RCC 7860 (cell line): ENCODE measurements at places on chromosomes 16 and 17.

- peak; percentile 79 for DNase-seq
Observed at GRCh38 chr16:30491744-30492308, 19.3 kb downstream of the ITGAL start.

DNA sequence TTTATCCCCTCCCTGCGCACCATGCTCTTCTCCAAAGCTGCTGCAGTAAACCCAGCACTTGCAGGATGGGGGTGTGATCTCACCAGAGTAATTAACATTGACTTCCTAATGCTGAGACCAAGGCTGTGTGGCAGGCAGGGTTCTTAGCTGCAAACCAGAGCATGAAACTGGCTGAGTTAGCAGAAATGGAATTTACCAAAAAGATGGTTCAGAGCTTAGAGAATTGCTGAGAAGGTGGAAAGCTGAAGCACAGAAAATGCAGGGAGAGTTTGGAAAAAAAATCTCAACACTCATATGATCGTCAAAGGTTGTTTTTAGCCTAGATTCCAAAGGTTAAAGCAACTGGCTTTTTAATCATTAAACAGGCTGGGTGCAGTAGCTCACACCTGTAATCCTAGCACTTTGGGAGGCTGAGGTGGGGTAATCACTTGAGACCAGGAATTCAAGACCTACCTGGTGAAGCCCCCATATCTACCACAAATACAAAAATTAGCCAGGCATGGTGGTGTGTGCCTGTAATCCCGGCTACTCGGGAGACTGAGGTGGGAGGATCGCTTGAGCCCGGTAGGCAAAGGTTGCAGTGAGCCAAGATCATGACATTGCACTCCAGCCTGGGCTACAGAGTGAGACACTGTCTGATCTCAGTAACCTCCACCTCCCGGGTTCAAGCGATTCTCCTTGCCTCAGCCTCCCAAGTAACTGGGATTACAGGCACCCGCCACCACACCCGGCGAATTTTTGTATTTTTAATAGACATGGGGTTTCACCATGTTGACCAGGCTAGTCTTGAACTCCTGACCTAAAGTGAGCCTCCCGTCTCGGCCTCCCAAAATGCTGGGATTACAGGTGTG, 6.0 kb upstream of the TXNDC11 start:
- no peak for DNase-seq

GRCh38 chr17:80501741-80502577, 25.6 kb upstream of the NPTX1 start:
- peak; percentile 31 for DNase-seq

DNA sequence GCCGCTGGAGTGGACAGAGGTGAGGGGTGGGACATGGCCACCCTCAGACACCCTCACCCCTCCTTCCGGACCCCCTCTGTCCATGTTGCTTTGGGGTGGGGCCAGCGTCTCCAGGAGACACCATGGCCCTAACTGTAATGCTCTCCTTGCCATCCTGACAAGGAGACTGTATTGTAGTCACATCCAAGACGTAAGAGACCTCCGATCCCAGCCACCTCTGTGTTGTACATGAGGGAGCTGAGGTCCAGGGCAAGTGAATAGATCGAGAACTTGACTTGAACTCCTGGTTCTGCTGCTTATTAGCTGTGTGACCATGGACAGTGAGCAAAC, 30.2 kb downstream of the POLR3E start:
- no peak for DNase-seq

GRCh38 chr17:4893272-4893671, 6.1 kb upstream of the C17orf107 start:
- DNase-seq, result no peak

GRCh38 chr17:14304773-14305517, 4.1 kb downstream of the HS3ST3B1 start:
- DNase-seq, result no peak

DNA sequence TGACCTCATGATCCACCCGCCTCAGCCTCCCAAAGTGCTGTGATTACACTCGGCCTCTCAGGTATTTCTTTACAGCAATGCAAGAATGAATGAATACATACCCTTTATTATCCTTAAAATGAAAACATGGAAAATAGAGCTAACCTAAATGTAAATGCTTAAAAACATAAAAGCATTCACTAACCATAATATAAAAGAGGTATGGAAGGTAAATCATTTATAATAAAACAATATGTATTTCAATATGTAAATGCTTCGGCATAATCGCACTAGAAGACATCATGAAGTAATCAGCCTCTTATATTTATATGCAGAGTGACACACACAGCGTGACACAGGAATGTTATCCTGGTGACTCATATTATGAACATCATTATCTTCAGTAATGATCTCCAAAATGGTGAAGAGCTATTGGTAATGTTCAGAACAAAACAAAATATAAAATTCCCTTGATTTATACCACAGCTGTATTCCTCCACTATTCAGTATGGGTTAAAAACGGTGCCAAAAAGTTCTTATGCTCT, 53.9 kb downstream of the AIPL1 start:
- peak; percentile 16 for DNase-seq

DNA sequence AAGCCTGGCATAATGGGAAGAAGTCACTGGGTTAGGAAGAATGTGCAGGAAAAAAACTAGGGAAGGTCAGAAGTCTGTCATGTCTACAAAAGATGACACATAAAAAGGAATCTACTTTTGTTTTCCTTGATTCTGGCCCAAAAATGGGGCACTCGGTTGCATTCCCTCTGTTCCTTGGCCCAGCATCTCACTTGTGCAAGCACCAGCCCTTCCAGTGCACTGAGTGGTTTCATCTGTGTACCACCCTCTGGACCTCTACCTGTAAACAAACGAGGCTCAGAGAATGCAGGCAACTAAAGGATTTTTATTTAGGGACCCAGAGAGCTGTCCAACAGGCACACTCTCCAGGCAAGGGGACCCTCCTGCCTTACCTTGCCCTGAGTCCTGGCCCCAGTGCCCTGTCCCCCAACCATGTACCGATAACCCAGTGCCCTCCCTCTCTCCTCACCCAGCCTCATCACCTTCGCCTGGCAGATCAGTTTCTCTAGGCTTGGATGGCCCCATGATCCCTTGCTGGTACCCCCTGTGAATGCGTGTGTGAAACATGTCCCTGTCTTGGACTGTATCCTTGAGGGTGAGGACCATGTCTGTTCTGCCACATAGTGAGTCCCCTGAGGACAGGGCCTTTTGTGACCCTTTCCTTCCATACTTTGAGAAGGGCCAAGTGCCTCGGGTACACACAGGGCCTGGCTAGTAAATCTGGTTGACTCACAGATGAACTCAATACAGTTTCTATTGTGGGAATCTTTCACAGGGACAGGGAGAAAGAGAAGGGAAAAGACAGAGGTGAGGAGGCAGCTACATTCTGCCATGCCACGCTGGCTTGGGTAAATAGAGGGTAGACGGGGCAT, 13.3 kb downstream of the NXPH3 start:
- no peak for DNase-seq

- no peak for DNase-seq
Observed at GRCh38 chr17:76107509-76107908, 3.9 kb upstream of the EXOC7 start.

DNA sequence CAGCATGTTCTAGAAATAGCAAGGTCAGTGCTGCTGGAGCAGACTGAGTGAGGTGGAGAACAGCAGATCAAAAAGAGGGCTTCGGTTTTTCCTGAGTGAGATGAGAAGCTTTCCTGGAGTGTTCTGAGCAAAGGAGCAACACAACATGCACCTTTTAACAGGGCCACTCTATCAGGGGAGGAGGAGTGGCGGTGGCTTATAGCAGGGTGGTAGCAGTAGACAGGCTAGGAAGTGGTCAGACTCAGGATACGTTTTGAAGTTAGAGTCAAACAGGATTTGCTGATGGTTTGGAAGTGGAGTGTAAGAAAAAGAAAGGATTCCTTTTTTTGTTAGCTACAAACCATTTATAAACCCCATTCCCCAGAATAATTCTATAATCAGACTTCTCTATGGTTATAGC, 12.5 kb downstream of the POLG2 start:
- no peak for DNase-seq

DNA sequence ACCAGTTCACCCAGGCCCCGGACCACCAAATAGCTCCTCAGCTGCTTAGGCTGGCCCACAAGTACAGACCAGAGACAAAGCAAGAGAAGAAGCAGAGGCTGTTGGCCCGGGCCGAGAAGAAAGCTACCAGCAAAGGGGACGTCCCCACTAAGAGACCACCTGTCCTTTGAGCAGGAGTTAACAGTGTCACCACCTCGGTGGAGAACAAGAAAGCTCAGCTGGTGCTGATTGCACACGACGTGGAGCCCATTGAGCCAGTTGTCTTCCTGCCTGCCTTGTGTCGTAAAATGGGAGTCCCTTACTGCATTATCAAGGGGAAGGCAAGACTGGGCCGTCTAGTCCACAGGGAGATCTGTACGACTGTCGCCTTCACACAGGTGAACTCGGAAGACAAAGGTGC, 15.4 kb downstream of the FOXF1 start:
- DNase-seq, result no peak

DNA sequence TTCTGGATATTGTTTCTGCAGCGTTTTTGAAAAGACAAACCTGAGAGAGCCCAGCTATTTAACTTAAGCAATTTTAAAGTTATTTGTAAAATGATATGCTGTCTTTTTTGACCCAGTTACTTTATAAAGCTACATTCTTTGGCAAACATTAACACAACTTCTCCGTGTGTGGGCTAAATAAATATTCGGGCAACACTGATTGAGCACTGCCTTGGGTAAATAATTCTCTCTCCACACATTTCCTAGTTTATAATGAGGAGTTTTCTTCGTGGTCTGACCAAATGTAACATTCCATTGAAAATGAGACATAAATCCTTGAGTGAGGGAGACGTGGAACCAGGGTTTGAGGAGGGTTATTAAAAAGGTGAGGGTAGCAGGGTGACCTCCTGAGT, 142.8 kb downstream of the WWOX start:
- no peak for DNase-seq

GRCh38 chr16:13397126-13397525, 495.7 kb downstream of the SHISA9 start:
- no peak for DNase-seq

GRCh38 chr16:81099958-81100357, 3.8 kb upstream of the GCSH start:
- no peak for DNase-seq
